ENCODE measurements at places on chromosomes 2 and 18.

DNA sequence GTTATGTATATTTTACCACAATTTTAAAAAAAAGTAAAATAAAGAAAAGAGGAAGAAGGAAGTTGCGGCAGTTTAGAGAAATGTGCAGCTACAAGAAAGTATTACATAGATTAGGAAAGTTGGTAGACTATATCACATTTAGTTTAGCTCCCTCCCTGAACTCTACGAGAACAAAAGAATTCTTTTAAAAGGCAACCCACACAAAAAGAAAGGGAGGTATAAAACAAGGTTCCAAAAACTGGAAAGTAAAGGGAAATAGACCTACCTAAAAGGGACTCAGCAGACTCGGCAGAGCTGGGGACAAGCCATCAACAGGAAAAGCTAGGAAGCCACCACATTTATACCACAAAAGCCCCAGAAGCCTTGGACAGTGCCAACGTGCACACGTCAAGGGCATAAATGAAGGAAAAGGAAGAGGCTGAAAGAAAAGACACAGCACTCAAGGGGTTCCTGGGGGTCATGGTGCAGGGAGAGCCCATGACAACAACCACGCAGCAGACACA, 9.1 kb downstream of the TMEM127 start:
- DNase-seq: no peak

DNA sequence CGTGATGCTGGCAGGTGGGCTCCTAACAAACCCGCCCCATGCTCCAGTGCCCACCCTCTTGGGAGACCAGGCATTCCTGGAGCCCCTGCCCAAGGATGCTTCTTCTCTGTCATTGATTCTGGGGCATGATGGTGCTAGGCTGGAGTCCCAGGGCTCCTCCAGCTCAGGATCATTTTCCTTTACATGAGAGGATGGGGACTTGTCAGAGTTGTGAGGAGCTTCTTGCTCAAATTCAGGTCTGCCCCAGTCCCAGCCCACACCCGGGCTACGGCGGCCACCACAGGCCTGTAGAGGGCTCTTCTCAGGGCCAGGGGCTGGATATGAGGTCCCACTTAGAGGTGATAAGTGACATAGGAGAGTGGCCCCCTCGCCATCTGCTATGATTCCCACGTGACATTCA, 141.1 kb upstream of the COPS8 start:
- DNase-seq: no peak

GRCh38 chr2:96788442-96789244, 27.4 kb upstream of the CNNM3 start:
- DNase-seq: no peak

- DNase-seq: no peak
These were observed 32.8 kb upstream of the TNS1 start for GRCh38 chr2:218035463-218036100.

DNA sequence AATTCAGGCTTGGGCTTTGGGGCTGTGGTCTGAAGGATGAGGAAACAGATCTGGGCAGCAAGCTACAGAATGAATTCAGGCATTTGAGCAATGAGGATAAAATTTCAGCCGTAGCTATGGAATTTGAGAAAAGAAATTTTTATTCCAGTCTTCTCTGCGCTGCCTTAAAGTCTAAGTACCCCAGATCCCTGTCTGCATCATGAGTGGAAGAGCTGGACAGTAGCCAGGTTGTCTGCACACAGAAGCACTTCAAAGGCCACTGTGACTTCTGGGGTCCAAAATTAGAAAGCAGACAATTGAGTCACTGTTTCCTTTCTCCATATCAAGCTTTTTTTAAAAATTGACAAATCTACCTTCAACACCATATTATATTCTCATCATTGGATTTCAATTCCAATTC, 787.6 kb upstream of the GCFC2 start:
- DNase-seq: no peak

DNA sequence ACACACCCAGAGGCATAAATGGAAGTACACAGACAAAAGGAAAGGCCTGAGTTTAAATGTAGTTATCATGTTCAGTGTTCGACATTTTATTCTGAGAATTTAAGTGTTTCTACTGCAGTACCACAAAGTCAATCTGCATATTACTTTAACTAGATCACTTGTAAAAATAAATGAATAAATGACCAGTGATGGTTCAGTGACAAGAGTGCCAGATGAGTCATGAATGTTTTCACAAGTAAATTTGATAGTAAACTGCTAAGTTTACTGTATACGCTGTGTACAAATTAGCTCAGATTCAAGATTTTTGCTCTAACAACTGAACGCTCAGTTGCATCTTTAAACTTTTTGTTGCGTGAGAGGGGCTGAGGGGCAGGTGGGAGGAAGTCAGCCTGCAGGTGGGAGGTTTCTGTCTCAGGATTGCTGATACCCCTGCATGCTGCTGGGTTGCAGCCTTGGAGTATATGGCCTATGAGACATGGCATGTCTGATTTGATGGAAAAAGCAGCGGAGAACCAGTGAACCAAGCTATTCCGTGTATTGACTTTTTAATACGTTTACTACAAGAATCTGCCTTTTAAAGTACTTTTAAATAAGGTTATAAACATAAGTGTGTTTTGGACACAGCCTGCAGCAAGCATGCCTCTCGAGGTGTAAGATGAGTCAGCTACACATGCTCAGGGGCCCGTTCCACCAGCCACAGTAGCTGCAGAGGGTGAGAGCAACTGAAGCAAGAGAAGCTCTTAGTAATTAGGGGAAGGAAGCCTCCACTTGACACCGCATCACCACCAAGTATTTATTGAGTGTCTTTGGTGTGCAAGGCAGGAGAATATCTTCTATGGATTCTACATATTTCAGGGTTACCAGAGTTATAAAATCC, 245.1 kb downstream of the NEDD4L start:
- DNase-seq: no peak

- DNase-seq: no peak
These were observed 102.3 kb upstream of the ODC1 start for GRCh38 chr2:10550206-10551001.

DNA sequence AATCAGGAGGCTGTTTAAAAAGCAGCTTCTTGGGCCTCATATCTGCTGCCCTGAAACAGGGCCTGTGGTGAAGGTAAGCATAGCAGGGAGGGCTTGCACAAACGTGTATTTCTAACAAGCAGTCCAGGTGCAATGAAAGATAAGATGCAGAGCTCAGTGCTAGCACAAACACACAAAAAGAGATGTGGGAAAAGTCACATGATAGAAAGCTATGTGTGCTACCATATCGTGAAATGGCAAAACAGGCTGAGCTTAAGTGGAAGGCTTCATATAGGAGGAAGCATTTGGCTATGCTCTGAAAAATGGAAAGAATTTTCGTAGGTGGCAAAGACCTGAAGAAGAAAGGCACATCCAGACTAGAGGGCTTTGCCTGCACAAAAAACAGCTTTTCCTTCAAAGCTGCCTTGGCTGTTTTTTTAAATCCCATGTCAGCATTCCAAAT, 10.2 kb downstream of the RSAD2 start:
- no peak for DNase-seq

DNA sequence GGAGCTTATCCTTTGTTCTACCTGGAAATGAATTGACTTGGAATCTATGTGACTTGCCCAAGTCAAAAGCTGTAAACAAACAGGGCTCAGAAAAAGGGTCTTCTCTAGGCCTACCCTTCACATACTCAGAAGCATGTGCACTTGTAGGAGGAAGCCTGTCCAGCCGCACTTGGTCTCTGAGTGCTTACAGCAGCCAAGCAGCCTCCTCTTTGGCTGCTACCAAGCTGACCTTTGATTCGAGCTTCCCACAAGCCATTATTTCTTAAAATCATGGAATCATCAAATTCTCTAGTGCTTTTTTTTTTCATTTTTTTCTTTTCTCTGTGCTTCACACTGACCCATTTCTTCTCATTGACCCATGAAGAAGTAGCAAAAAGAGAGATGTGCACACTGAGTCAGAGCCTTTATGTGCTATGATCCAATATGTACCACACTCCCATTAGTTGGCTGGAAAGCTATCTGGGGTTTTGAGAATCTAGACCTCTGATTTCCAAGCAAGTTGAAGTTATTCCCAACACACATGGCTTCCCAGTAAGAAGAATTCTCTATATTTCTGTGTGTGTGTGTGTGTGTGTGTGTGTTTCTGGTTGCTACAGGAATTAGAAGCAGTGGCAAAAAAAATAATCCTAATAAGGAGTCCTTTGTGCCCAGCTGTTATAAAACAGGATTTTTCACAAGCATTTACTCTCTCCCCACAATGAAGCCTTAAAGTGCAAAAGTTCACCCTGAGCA, 550.3 kb upstream of the TNP1 start:
- DNase-seq: no peak

DNA sequence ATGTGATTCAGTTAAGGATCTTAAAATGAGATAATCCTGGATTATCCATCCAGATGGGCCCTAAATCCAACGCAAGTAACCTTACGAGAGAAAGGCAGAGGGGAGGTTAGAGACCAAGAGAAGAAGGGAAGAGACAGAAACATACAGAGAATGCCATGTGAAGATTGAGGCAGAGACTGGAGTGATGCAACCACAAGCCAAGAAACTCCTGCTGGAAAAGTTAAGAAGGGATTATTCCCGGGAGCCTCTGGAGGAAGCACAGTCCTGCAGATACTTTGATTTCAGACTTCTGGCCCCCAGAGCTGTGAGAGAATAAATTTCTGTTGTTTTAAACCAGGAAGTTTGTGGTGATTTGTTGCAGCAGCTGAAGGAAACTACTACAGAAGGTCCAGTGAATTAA, 992.7 kb downstream of the BCL11A start:
- DNase-seq: no peak

DNA sequence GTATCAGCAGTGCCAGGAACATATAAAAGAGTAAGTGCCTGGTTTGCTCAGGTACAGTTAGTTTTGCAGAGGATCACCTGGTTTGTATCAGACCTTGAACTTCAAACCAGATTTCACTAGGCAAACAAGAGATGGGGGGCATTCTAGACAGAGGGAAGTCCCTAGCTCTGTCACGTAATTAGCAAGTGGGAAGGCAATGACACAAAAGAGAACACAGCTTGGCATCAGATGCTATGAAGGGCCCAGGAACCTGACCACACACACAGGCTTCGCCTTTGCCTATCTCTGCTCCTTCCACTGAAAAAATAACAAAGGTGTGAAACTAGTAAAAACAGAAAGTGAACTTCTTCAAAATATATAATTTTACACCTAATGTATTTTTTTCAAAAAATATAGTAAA, 62.6 kb downstream of the CERKL start:
- DNase-seq: no peak

GRCh38 chr2:164495491-164496223, 125.6 kb downstream of the GRB14 start:
- DNase-seq: no peak

GRCh38 chr2:215930505-215931253, 82.7 kb downstream of the MREG start:
- no peak for DNase-seq

GRCh38 chr2:227460070-227460485, 11.9 kb upstream of the AGFG1 start:
- peak; percentile 21 for DNase-seq

DNA sequence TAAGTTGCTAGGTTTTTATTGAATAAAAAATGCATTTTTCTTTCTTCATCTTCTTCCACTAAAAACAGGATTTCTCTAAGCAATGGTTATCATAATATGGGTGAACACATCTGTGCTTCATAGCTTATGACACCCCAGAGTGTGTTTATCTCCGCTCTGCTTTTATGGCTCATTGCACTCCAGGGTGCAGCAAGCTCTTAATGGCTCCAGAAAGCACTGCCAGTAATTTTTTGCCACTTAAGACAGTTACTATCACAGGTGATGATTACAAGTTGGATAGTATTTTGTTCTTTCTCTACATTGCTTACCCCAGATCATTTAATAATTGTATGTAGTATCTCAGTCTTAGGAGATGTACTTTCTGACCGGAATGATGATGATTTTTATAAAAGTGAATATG, 239.3 kb upstream of the CDH20 start:
- no peak for DNase-seq

- no peak for DNase-seq
These were observed 16.7 kb downstream of the DNMT3A start for GRCh38 chr2:25324905-25325592.

DNA sequence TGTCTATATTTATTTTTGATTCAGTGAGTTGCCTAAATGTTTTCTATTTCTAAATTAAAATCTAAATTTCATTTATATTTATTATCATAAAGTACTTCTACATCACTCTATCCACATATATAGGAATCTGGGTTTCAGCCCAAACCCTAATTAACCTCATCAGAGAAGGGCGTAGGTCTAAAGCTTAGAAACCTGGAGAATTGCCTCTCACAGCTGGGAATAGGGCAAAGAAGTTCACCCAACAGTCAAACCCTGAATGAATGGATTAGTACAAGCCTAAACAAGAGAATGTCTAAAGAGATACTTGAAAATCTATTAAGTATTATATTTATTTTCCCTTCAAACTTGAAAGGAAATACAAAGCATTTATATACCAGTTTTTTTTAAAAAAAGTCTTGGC, 26.2 kb downstream of the TFPI start:
- DNase-seq: no peak

- no peak for DNase-seq
These were observed 223.5 kb downstream of the PIK3C3 start for GRCh38 chr18:42178376-42179080.

DNA sequence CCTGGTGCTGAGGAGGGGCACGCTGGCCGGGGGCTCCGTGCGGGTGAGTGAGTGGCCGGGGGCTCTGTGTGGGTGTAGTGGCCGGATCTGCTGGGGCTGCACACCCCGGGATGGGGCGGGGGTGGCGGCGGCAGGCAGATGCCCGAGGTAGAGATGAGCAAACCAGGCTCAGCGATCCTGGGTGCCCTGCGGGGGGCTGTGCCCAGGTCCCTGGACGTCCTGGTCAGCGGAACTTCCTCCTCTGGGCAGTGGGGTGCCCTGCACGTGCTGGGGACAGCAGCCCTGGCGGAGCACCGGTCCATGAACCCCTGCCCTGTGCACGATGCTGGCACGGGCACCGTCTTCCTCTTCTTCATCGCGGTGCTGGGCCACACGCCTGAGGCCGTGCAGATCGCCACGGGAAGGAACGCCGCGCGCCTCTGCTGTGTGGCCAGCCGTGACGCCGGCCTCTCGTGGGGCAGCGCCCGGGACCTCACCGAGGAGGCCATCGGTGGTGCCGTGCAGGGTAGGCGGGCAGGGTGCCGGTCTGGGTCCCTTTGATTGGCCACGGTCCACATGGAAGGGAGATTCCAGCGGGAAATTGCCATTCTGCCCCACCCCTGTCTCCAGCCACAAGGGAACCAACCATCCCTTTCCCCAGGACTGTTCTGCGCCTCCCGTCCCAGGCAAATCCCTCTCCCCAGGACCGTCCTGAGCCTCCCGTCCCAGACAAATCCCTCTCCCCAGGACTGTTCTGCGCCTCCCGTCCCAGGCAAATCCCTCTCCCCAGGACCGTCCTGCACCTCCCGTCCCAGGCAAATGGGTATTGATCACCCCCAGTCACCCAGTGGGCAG, 5.9 kb downstream of the NEU4 start:
- no peak for DNase-seq
